ENCODE measurements at places on chromosomes 4 and X.

DNA sequence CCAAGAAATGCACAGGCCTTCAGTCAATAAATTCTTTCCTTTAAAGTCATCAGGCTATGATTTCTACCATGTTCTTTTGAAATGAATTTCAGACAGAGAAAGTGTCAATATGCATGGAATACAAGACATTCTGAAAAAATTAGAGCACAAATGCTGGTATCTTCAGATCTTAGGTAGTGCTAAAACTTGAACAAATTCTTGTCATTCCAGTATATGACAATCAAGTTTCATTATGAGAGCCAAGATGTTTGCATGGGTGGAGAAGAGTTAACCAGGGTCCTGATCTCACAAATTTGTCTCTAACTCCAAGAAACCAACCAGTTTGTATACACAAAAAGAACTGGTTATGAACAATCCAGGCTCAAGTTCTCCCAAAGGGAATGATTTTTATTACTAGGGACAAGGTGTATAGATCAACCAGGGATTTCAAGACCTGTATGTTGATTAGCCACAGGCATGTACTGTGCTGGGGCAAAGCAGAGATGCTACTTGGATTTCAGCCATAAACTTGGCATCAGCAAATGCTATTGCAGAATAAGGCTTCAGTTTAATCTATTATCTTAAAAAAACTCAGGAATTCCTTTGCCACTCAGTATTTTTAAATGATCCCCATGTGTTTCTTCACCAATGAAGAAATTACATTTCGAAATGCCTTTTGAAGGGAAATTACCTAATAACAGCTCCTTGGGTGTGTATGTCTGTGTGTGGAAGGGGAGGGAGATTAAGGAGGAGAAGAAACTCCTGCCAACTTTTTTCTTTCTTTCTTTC, 69.7 kb downstream of the FANCB start:
- DNase-seq = no peak

GRCh38 chr4:133524369-133524768, 375.3 kb downstream of the PCDH10 start:
- no peak for DNase-seq

- no peak for DNase-seq
Measured at GRCh38 chr4:109294006-109294405, 8.5 kb downstream of the COL25A1 start.

DNA sequence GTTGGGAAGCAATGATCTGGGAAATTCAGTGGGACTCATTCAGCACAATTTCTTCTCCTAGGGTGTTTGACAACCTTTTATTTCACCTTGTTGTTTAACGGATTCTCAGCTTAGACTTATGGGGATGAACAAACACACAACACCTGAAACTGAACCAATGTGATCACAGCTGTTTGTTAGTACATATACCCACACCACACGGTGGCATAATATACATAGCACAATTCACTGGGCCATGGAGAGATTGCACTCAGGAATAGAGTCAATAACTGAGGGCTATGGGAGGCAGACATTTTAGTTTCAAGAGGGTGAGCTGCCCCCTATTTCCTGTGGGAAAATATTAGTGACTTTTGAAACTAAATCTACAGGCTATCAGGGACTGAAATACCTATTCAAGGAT, 148.0 kb downstream of the PARM1 start:
- no peak for DNase-seq

DNA sequence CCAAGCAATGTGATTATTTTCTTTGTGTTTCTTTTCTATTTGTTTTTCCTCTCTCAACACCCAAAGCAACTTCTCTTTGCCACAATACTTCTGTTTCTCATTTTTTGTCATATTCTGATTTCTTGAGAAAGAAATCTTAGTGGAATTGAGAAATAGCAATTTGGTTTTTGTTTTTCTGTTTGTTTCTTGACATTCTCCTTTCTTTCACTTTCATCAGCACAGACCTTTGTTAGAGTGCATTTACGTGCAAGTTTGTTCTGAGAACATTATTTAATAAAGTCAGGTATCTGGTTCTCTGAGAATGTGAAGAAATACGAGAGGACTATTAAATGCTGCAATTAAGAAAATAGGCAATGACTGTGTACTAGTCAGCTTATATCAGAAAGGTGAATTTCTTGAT, 608.1 kb upstream of the AADAT start:
- DNase-seq = no peak

GRCh38 chrX:24954732-24955131, 61.0 kb downstream of the ARX start:
- no peak for DNase-seq

- no peak for DNase-seq
Measured at GRCh38 chr4:40193578-40193977, 3.3 kb upstream of the RHOH start.

- DNase-seq = no peak
Measured at GRCh38 chrX:4909348-4909747, 1195.9 kb upstream of the PRKX start.

GRCh38 chr4:1285790-1286553, 3.7 kb upstream of the MAEA start:
- DNase-seq = no peak

DNA sequence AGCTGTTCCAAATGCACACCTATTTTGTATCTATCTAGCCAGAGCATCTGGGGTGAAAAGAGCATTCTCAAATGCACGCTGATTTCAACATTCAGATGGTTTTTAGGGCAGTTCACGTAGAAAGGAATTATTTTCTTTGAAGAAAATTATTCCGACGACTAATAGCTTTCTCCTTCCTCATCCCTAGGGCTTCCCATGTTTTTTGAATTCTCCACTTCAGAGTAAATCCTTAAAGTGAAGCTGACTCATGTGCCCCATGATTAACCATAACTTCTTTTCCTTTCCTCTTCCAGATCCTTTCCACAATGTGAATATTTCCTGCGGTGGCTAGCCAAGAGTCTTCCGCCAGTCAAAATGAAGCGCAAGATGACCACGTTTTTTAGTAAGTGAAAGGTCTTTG, 86.7 kb upstream of the PDHA1 start:
- DNase-seq = no peak

GRCh38 chrX:5774446-5774845, 454.2 kb downstream of the NLGN4X start:
- no peak for DNase-seq
